Fibroblast of mammary gland (primary cell): ENCODE measurements at places on chromosomes 5 and 9.

DNA sequence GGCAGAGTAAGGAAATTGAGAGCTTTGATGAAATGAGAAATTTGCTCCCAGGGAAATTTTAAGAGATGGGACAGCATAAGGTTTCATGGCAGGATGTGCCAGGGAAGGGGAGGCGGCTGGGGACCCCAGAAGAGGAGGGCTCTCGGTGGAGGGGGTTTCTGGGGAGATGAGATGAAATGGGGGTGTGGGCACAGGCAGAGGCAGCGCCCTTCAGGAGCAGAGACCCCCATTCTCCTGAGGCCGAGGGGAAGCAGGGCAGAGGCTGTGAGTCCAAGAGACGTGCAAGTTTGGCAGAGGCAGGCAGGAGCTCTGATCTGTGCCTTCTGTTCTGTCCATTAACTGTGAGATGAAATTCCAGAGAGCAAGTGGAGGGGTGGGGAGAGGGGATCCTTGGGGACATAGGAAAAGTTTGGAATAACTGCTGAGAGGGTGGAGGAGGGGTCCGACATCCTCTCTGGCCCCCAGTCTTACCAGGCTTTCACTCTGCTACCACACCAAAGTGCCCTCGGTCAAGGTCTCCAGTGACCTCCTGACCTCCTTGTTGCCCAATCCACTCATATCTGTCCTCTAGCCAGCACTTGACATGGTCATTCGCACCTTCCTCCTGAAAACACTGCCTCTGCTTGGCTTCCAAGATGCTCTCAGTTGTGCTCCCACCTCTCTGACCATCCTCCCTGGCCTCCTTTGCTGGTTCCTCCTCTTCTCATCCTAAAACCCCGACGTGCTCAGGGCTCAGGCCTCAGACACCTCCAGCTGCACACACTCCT lies 108.1 kb upstream of the MVB12B start:
- no peak for DNase-seq

GRCh38 chr5:93704996-93705395 lies 36.4 kb downstream of the POU5F2 start:
- no peak for DNase-seq

GRCh38 chr5:178288401-178289368 lies 56.1 kb upstream of the PHYKPL start:
- DNase-seq = no peak

GRCh38 chr5:135669416-135669815 lies 90.6 kb upstream of the CXCL14 start:
- no peak for DNase-seq

- DNase-seq = no peak
Observed at GRCh38 chr5:15368835-15369234, 131.1 kb upstream of the FBXL7 start.

GRCh38 chr5:83401122-83401731 lies 70.3 kb upstream of the VCAN start:
- DNase-seq = peak; percentile 36

DNA sequence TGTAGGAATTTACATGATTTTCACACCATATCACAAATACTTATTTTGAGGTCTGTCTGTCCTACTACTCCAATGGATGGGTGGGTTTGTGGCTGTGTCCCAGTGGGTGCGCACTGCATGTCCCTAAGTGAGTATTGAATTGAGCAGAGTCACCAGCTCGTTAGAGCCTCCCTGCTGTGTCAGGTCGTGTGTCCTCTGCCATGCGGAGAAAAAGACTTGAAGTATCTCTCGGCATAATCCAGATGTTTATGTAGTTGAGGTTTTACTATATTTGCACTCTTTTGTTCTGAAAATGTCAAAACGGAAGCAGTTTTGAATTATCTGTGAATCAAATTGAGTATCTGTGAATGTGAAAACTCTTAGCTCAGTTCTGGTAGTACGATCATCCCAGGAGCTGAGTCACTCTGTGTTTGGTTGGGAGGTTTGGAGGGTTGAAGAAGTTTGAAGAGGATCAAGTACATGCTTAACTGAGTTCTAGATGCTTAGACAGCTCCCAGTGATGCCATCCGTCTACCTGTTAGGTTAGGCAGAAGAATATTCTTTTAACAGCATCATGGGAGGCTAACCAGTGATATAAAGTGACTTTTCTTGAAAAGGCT lies 194.2 kb downstream of the TENT4A start:
- no peak for DNase-seq

GRCh38 chr9:15856591-15856990 lies 303.7 kb downstream of the CCDC171 start:
- peak; percentile 28 for DNase-seq

GRCh38 chr5:6377582-6377904 lies 804 bp downstream of the MED10 start:
- DNase-seq = peak; percentile 5

DNA sequence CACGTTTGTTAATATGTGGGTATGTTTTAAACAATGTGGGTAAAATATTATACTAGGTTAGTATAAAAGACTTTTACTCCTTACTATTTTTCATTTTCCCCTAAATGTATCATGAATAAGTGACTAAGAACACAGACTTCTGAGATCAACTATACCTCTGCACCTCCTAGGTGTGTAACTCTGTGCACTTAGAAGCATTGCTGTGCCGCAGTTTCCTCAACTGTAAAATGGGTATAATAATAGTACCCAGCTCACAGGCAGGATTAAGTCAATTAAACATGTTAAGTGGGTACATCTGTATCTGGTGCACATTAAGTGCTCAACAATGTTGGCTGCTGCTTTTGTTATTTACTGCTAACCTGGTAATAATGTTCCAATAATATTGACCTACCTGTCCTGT lies 21.6 kb upstream of the F2R start:
- DNase-seq = no peak

- peak; percentile 62 for DNase-seq
Observed at GRCh38 chr5:28254846-28255245, 1216.5 kb upstream of the CDH9 start.

- DNase-seq = peak; percentile 53
Observed at GRCh38 chr5:54460181-54460919, 4.9 kb downstream of the HSPB3 start.

GRCh38 chr9:21053851-21054250 lies 22.4 kb upstream of the HACD4 start:
- DNase-seq = no peak

DNA sequence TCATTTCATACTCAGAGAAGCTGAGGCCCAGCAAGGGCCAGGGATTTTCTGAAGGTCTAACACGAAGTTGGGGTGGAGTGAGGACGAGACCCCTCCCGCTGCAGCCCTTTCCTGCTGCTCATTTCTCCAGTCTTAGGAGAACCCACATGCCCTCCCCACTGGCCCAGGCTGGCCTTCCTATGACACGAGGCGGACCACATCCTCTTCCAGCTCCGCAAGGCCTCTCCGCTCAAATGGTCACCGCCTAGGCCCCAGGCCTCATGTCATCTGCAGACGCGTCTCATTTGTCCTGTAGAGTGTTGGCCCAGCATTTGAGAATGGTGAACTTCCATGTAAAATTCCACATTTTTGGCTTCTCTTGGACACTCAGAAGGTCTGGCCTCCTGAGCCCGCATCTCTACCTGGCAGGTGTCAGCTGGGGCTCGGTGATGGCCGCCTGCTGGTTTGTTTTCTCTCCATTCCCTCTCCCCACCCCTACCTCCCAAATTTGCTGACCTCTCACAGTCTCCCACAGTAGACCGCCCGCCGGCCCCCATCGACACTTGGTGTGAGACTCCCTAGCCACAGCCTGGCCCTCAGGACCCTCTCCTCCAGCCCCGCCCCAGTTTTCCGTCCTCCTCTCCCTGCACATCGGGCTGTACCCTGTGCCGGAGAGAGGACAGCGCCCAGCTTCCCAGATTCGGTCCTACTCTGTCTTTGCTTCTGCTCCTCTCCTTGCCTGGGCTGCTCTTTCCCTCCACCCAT lies 51.7 kb downstream of the ERGIC1 start:
- no peak for DNase-seq

- no peak for DNase-seq
Observed at GRCh38 chr5:113902917-113903660, 389.6 kb downstream of the YTHDC2 start.

GRCh38 chr5:115979201-115980041 lies 17.1 kb downstream of the LVRN start:
- DNase-seq = peak; percentile 88

- peak; percentile 24 for DNase-seq
Observed at GRCh38 chr5:16437977-16438376, 27.6 kb downstream of the ZNF622 start.

- DNase-seq = no peak
Observed at GRCh38 chr9:130478736-130479575, 34.2 kb downstream of the ASS1 start.

DNA sequence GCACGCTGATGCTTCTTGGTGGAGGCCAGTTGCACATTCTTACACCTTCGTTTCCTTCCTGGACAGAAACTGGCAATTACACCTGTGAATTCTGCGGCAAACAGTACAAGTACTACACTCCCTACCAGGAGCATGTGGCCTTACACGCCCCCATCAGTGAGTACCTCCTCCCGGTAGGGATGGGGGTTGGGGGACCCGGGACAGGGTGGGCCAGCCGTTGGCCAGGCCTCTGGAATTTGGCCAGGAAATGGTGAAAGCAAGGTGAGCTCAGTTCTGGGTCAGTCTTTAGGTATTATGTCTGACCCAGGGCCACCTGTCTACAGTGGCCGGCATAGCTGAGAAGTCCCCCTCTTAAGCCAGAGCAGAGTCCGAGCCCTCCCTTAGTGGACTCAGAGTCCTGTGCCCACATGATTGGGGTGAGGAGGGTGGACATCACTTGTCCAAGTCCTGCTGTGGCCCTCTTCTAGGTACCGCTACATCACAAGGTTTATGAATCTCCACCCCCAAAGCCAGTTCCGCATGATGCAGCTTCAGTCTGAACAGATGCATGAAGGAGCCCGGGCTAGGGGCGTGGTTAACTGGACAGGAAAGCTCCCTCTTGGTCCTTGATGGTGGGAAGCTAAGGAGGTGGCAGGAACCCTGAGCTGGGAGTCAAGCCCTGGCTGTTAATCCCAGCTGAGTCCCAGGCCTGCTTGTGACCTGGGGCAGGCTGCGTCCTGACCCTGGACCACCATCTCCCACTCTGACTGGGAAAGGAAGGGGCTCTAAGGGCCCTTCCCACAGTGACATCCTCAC lies 61.3 kb downstream of the AMBP start:
- no peak for DNase-seq

GRCh38 chr5:107431998-107432397 lies 238.7 kb downstream of the EFNA5 start:
- peak; percentile 63 for DNase-seq

DNA sequence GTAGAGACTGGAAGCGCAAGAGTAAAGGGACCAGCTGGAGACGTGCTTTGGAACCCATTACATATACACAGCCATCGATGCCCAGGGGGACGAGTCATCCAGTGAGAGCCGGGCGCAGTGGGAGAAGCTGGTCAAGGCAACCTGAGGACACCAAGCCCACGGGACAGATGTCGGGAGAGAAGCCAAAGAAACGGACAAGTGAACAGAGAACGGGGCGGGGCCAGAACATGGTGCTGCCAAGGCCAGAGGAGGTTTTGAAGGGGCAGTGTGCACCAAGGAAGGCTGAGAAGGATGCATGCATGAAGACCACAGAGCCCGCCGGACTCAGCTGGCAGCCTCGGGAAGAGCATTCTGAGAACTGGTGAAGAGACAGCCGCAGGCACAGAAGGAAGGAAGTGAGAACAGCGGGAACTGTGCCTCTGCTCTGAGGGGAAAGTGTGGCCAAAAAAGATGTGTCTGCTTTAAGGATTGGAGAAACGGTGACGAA lies 20.3 kb downstream of the CAMSAP1 start:
- peak; percentile 44 for DNase-seq

GRCh38 chr5:89988998-89989655 lies 420.4 kb downstream of the CETN3 start:
- DNase-seq = peak; percentile 80

DNA sequence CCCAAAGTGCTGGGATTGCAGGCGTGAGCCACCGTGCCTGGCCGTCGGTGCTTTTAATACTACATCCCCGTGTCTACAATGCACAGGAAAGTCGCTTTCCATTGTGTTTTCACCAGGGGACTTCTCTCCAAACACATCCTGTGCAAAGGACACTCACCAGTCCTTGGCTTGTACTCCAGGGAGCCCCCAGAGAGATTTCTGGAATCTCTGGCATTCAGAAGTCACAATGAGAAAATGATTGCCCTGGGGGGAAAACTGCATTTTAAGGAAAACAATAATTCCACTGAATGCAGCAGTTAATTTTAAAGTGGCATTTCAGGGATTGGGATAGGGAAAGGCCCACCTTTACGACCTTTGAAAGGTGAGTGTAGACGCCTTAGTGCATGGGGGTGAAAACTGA lies 112.0 kb downstream of the ADAMTS16 start:
- DNase-seq = no peak
